ENCODE measurements at places on chromosomes 4 and X.

- DNase-seq: no peak
Observed at GRCh38 chr4:153655928-153656327, 28.2 kb upstream of the TLR2 start.

GRCh38 chrX:4588056-4588455 lies 874.6 kb upstream of the PRKX start:
- no peak for DNase-seq

- no peak for DNase-seq
Observed at GRCh38 chr4:59945277-59945676, 1254.8 kb upstream of the ADGRL3 start.

GRCh38 chrX:145751943-145752342 lies 65.7 kb upstream of the SLITRK2 start:
- DNase-seq: no peak

- DNase-seq: no peak
Observed at GRCh38 chrX:11412715-11413623, 119.8 kb downstream of the AMELX start.

DNA sequence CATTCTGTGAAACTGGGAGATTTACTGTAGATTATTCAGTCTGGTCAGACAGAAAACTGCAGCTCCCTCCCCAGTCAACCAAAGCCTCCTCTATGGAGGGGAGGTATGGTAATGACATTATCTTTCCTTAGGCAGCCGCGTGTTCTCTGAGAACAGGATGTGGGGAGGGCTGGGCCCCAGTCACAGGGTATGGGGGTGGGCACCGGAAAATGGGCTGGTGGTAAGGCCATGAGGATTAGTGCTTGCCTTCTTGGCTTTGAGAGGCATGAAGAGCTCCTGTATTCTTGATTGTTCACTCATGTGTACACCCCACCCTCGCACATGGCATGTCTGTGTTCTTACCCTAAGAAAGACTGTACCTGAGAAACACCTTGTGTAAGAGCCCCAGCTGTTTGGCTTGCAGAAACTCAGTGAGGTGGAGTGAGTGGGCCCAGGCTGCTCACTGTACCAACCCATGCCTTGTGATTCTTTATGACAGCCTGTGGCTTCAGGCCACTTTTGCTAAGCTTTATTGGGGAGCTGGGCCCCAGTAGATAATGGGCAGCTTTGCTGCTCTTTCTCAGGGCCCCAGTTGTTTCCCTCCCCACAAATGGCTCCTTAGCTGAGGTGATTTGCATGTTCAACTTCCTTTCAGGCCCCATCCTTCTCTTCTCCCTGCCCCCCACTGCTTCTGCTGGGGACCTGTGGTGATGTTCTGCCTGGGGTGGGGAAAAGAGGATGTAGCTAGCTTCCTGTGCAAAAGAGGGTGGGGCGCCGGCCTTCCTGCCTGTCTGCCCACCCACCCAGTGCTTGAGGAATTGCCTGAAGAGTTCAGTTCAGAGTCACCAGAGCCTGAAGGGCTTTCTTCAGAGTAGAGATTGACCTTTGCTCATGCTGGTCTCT lies 30.7 kb downstream of the MSN start:
- peak; percentile 80 for DNase-seq

DNA sequence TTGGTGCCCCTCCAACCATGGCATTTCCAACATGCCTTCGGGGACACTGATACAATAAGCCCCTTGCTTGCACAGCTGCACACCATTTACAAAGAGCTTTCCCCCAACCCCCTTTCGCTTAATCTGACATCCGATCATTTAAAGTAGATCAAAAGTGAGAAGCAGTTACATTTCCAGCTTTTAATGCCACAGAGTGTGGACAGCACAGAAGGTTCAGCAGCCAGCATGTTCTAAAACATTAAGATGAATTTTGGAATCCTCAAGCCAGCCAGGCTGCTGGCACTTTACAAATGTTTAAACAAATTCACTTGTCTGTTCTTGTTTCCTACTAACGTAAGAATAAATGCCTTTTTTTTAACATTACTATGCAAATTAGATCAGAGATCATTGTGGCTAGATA lies 284.4 kb upstream of the LDB2 start:
- DNase-seq: no peak

GRCh38 chr4:5385741-5386311 lies 322.5 kb downstream of the EVC2 start:
- no peak for DNase-seq

DNA sequence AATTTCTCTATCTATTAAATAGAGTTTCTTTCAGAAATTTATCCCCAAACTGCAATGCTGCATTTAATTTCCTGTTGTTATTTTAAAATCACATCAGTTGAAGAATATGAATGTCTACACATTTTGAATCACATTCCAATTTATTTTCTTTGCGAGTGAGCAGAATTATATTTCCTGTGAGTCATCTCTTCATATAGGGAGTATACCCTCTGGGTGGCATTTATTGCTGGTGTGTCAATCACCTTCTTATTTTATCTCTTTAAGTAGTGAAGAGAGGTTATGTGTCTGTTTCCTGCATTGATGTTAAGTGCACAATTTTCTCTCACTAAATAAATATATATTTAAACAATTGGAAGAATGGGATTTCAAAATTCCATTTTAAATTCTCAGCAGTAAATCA lies 511.0 kb upstream of the ATOH1 start:
- no peak for DNase-seq

GRCh38 chr4:94339779-94340178 lies 2.9 kb downstream of the HPGDS start:
- DNase-seq: no peak

GRCh38 chr4:147351083-147351787 lies 129.7 kb upstream of the EDNRA start:
- DNase-seq: no peak

GRCh38 chrX:20205927-20206708 lies 60.6 kb downstream of the RPS6KA3 start:
- no peak for DNase-seq

GRCh38 chr4:75662626-75663025 lies 10.6 kb downstream of the G3BP2 start:
- DNase-seq: no peak

DNA sequence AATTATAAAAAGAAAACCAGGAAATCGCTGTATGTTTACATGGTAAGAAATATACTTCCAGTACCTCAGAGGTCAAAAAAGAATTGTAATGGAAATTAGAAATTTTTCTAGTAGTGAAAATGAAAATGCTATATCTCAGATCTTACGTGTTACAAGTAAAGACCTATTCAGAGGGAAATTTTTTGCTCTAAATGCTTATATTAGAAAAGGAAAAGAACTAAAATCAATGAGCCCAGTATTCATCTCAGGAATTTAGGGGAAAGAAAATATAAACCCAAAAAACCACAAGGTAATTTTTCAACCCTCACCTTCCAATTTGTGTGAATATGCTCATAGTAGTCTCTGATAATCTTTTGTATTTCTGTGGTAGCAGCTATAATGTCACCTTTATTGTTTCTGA lies 145.6 kb downstream of the RAP1GDS1 start:
- DNase-seq: no peak

- DNase-seq: no peak
Observed at GRCh38 chr4:3777033-3777390, 10.8 kb downstream of the ADRA2C start.
